ENCODE measurements at places on chromosomes 13 and 19. TPM values are rescaled to one million over a fixed set of nuclear protein-coding genes. Genes with fewer than 3 reads are reported as not detected.

Gene CALR3
- polyA plus RNA-seq: not detected

Gene LILRB4
- not detected for polyA plus RNA-seq

DNA sequence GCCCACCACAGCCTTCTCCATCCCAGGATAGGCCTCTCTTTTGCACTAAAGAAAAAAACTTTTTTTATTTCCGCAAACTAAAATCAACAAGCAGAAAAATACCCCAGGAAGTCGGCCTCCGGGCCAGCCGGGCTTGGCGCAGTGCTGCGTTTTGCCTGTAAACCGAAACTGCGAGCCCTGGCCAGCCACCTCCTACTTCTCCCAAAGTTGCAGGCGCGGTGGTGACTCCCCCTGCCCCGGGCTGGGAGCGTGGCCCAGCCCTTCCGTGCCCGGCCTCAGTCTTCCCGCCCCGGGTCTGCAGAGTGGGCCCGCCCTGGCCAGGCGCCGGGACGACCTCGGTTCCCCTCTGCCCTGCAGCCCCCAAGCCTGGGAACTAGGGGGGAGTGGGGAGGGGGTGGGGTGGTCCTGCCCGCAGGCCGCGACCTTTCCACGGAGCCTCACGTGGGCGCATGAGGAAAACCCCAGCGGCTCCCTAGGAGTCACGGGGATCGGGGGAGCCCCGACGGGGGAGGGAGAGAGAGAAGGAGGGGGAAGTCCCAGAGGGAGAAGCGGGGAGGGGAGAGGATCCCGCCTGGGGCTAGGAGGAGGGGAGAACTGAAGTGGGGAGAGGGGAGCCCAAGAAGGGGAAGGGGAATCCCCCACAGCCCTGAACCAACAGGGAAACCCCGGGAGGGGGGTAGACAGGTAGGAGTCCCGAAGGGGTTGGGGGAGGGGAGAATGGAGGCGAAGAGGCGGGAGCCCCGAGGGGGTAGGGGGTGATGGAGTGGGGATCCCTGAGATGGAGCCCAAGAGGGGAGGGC, 3.0 kb downstream of the GADD45B start:
- peaks cover 4% of the 10 kb centered on the region for H3K36me3 ChIP-seq
- H3K27me3 ChIP-seq: no peaks in the 10 kb centered on the region
- peak overlapping the region; percentile 84 for H3K4me3 ChIP-seq
- peak; percentile 76 for DNase-seq
- peaks cover 4% of the 10 kb centered on the region for H3K4me1 ChIP-seq

DNA sequence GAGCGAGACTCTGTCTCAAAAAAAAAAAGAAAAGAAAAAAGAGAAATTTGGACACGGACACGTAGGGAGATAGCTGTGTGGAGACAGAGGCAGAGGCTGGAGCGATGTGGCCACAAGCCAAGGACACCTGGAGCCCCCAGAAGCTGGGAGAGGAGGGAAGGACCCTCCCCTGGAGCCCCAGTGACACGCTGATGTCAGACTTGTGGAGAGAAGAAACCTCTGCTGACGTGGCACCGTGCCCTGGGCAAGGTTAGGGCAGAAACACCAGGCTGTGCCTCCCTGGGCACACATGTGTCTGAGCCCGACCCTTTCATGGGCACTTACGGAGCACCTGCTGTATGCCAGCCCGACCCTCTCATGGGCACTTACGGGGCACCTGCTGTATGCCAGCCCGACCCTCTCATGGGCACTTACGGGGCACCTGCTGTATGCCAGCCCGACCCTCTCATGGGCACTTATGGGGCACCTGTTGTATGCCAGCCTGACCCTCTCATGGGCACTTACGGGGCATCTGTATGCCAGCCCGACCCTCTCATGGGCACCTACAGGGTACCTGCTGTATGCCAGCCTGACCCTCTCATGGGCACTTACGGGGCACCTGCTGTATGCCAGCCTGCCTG, 17.8 kb downstream of the ARID3A start:
- peaks cover 9% of the 10 kb centered on the region for H3K4me1 ChIP-seq
- no peaks in the 10 kb centered on the region for H3K27me3 ChIP-seq
- no peak overlapping the region for H3K27ac ChIP-seq
- no peak for DNase-seq
- no peak overlapping the region for H3K4me3 ChIP-seq

DNA sequence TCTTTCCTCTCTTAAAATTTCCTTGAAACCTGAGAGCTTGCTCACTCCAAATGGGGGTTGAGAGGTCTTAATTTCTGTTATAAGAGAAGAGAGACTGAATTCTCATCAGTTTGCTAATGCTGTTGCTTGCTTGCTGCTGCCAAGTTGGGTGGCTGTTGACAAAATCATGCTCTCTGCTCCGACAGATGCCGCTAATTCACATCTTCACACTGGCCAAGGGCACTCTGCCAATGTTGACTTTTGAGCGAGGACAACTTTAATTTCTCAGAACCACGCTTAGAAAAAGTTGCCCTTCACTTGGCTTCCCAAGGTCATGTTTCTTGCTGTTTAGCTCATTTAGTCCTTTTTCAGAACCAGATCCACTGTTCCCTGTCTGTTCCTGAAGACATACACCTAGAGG, 402.9 kb downstream of the HS6ST3 start:
- no peaks in the 10 kb centered on the region for H3K4me1 ChIP-seq
- no peak overlapping the region for H3K27ac ChIP-seq
- no peaks in the 10 kb centered on the region for H3K36me3 ChIP-seq
- no peak for DNase-seq

DNA sequence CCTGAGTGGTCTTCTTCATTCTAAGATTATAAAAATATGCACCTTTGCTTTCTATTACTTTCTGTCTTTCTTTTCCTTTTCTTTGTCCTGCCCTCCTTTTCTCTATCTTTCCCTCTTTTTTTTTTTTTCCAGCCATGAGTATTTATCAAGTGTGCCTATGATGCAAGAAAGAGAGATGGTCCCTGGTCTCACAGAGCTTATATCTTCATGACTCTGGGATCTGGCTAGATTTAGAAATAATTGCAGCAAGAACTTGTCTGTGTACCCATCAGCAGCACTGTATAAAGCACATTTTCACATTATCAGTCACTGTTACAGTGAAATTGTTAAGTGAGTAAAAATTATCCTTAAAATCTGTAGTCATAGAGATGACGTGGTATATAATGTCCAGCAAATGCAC, 31.6 kb upstream of the GAS6 start:
- H3K36me3 ChIP-seq: no peaks in the 10 kb centered on the region
- H3K27ac ChIP-seq: peak overlapping the region; percentile 94
- H3K4me3 ChIP-seq: no peak overlapping the region
- H3K27me3 ChIP-seq: no peaks in the 10 kb centered on the region
- peak; percentile 34 for DNase-seq
- H3K4me1 ChIP-seq: peaks cover 22% of the 10 kb centered on the region

GRCh38 chr13:106472621-106473020, 62.8 kb downstream of the EFNB2 start:
- DNase-seq: no peak
- H3K27me3 ChIP-seq: no peaks in the 10 kb centered on the region
- H3K36me3 ChIP-seq: no peaks in the 10 kb centered on the region
- H3K4me1 ChIP-seq: no peaks in the 10 kb centered on the region
- no peak overlapping the region for H3K27ac ChIP-seq

- peaks cover 23% of the 10 kb centered on the region for H3K4me1 ChIP-seq
- H3K27ac ChIP-seq: peak overlapping the region; percentile 98
- DNase-seq: peak; percentile 28
- no peaks in the 10 kb centered on the region for H3K27me3 ChIP-seq
- peaks cover 33% of the 10 kb centered on the region for H3K36me3 ChIP-seq
Measured at GRCh38 chr19:39413911-39414608, 1.6 kb downstream of the PLEKHG2 start.

DNA sequence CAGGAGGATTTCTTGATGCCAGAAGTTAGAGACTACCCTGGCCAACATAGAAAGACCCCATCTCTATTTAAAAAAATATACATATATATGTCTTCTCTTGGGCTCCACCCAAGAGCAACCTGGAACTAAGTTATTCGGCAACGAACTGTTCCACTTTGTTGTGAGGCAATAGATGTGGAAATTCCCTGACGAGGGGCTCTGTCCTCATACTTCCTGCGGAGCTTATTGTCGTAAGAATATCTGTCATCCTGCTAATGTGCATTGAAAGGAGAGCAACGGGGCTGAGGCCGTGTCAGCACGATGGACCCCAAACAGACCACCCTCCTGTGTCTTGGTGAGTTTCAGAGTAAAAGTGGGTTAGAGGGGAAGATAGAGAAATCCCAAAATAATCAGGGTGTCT, at the start of gene FCAR:
Gene FCAR, plus strand, starts transcription at position 246 of the 400 bp plus-strand sequence. Its CDS starts 55 bp downstream, at position 301.
- no peak within 1 kb of the TSS for H3K4me3 ChIP-seq
- no peaks in the 10 kb centered on the region for H3K27me3 ChIP-seq
- no peak within 1 kb of the TSS for H3K27ac ChIP-seq
- H3K36me3 ChIP-seq: no peaks in the 10 kb centered on the region
- DNase-seq: no peak

DNA sequence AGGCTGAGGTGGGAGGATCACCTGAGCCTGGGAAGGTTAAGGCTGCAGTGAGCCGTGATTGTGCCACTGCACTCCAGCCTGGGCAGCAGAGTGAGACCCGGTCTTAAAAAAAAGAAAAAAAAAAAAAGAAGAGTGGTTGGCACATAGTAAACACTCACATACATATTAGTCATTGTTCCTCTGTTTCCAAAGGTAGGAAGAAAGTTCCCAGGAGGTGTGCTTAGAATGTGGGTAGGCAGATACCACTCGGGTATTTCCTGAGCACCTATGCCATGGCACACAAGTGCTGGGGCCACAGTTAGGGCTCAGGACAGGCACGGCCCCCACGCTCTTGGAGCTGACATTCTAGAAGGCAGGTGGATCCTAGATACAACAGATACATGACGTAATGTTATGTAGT, 41.4 kb downstream of the SIPA1L3 start:
- no peak overlapping the region for H3K4me3 ChIP-seq
- H3K27ac ChIP-seq: no peak overlapping the region
- peaks cover 1% of the 10 kb centered on the region for H3K36me3 ChIP-seq
- no peaks in the 10 kb centered on the region for H3K27me3 ChIP-seq

- no peak for DNase-seq
- no peak overlapping the region for H3K27ac ChIP-seq
- H3K4me3 ChIP-seq: no peak overlapping the region
- H3K27me3 ChIP-seq: no peaks in the 10 kb centered on the region
Measured at GRCh38 chr13:41811588-41812021, 149.3 kb downstream of the VWA8 start.

GRCh38 chr19:33234092-33234491, 8.4 kb upstream of the SLC7A10 start:
- DNase-seq: no peak
- no peaks in the 10 kb centered on the region for H3K36me3 ChIP-seq
- H3K27ac ChIP-seq: no peak overlapping the region

GRCh38 chr13:43804461-43805070, 17.8 kb upstream of the ENOX1 start:
- H3K36me3 ChIP-seq: no peaks in the 10 kb centered on the region
- peak overlapping the region; percentile 3 for H3K4me3 ChIP-seq
- H3K27me3 ChIP-seq: no peaks in the 10 kb centered on the region
- DNase-seq: peak; percentile 78
- peak overlapping the region; percentile 50 for H3K27ac ChIP-seq

- no peak overlapping the region for H3K27ac ChIP-seq
- H3K4me1 ChIP-seq: no peaks in the 10 kb centered on the region
- no peaks in the 10 kb centered on the region for H3K27me3 ChIP-seq
- peaks cover 25% of the 10 kb centered on the region for H3K36me3 ChIP-seq
Measured at GRCh38 chr19:21308773-21309172, 20.4 kb downstream of the ZNF708 start.

- no peaks in the 10 kb centered on the region for H3K27me3 ChIP-seq
- H3K27ac ChIP-seq: no peak overlapping the region
- no peak overlapping the region for H3K4me3 ChIP-seq
- no peaks in the 10 kb centered on the region for H3K36me3 ChIP-seq
- no peaks in the 10 kb centered on the region for H3K4me1 ChIP-seq
- DNase-seq: no peak
Measured at GRCh38 chr13:105139048-105139379, 1396.4 kb downstream of the EFNB2 start.
